Left renal cortex interstitium (tissue), 4 donors: ENCODE measurements at places on chromosomes 7 and 10. TPM values are rescaled to one million over a fixed set of nuclear protein-coding genes. Genes with fewer than 3 reads are reported as not detected.

GRCh38 chr10:13048762-13049161, 47.2 kb upstream of the CCDC3 start:
- DNase-seq, result no peak

DNA sequence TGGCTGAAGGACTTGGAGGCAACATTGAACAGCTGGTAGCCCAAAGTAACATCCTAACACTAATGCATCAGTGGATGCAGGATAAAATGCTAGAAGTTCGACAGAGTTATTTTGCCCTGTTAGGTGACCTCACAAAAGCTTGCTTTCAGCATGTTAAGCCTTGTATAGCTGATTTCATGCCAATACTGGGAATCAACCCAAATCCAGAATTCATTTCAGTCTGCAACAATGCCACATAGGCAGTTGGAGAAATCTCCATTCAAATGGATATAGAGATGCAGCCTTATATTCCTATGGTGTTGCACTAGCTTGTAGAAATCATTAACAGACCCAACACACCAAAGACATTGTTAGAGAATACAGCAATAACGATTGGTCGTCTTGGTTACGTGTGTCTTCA, 62.9 kb downstream of the CCSER2 start:
- DNase-seq, result no peak

DNA sequence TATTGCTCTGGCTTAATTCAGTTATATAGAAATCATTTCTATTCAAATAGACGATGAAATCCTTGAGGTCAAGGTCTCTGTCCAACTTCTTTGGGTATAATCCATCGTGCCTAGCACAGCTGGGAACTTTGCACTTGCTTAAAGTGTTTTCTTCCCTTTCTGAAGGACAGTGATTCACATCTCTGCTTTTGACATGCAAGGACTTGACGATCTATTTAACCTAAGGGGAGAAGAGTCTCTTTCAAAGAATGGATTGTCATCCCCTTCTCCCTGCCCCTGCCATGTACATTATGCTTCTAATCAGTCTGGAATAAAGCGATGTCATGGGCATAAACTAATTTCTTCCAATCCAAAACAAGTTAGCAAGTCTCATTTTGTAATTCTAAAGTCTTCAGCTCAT, 488.6 kb downstream of the KCNMA1 start:
- no peak for DNase-seq

DNA sequence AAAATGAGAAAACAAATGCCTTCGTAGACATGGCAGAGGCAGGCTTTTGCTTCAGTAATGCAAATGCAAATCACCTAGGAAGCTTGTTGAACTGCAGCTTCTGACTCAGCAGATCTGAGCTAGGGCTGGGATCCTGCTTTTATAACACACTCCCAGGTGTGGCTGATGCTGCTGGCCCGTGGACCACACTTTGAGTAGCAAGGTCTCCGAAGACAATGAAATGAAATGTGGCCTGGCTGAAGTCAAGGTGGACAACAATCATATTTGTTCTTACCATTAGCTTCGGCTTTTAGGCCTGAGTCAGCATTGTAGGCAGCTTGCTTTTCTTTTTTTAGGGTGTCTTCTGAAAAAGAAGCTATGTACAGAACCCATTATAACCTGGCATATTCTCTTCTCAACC, 26.3 kb downstream of the COL17A1 start:
- DNase-seq, result no peak

DNA sequence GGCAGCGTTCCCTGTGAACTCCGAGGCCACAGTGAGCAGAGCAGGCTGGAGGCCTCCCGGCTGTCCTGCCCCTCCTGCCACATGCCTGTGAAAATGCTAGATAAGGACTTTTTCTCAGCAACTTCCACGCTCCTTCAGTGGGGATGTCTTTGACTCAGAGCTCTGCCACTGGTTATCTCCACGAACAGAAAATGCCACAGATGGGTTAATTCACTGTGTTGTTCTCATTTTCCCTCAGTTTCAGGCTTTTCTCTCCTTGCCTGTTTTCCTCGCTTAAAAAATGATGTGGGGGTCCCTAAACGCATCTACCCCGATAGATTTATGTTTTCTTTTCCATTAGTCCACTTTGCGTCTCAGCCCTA, 51.3 kb downstream of the IKZF1 start:
- no peak for DNase-seq

GRCh38 chr10:73886661-73887293, 12.4 kb upstream of the CAMK2G start:
- no peak for DNase-seq

DNA sequence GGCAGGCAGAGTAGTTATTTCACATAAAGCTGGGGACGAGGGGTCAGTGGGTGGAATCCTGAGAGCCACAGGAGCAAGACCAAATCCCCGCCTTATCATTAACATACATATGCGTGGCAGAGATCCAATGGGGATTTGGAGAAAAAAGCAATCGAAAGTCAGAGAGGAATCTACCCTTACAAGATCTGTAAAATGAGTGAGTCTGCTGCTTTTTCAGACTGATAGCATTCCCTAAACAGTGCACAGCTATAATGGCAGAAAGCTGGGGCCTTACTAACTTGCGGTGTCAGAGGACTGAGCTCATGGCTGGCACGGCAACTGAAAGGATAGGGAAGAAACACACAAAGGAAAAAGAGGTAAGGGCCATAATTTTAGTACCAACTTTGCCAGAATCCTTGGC, 25.0 kb downstream of the GPR22 start:
- no peak for DNase-seq

GRCh38 chr7:49771427-49772176, 1.8 kb upstream of the VWC2 start:
- DNase-seq, result no peak

- no peak for DNase-seq
These were observed 340.9 kb downstream of the LRMDA start for GRCh38 chr10:75772153-75772887.

DNA sequence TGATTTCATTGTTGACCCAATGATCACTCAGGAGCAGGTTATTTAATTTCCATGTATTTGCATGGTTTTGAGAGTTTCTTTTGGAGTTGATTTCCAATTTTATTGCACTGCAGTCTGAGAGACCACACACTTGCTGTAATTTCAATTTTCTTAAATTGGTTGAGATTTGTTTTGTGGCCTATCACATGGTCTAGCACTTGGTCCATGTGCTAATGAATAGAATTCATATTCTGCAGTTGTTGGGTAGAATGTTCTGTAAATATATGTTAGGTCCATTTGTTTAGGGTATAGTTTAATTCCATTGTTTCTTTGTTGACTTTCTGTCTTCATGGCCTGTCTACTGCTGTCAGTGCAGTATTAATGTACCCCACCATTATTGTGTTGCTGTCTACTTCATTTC, 36.3 kb upstream of the PPP1R9A start:
- DNase-seq, result no peak

The SLC39A12 gene
- polyA plus RNA-seq, result not detected

The BTBD16 gene
- polyA plus RNA-seq, result 1.7 TPM

The NYAP1 gene
- 2.4 TPM for polyA plus RNA-seq
